ENCODE measurements at places on chromosomes 2 and 18.

DNA sequence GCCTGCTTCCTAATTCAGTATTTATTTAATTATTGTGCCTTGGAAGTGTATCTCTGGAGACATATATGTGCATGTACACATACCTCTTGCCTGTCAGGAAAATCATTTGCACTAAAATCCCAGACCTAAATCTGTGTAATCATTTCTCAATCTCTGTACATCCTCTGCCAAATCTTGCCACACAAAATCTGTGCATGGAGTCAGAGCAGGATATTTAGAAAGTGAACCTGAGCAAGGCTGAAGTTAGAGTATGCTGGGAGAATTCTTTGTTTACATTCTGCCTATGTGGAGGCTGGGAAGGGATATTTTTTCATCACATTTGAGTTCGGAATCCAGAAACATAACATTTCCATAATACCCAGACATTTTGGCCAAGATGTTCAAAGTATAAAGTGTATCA is 9.3 kb downstream of the XRCC5 start:
- DNase-seq, result no peak

- DNase-seq, result no peak
Observed at GRCh38 chr2:3406501-3406900, 27.0 kb downstream of the TRAPPC12 start.

DNA sequence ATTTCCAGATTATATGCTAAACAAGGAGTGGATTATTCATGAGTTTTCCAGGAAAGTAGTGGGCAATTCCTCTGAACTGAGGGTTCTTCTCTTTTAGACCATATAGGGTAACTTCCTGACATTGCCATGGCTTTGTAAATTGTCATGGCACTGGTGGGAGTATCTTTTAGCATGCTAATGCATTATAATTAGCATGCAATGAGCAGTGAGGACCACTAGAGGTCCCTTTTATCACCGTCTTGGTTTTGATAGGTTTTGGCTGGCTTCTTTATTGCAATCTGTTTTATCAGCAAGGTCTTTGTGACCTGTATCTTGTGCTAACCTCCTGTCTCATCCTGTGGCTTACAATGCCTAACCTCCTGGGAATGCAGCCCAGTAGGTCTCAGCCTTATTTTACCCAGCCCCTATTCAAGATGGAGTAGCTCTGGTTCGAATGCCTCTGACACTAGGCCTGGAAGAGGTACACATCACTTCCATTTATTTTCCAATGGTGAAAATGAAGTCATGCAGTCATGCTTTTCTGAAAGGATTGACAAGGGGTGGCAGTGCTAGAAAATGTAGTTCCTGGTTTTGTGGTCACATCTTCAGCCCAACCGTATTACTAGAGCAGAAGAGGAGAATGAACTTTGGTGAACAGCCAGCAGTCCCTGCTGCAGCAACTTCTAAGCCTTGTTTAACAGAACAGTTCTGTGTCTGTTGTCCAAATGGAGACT is 26.6 kb upstream of the ITGA4 start:
- no peak for DNase-seq

GRCh38 chr2:173323371-173323770 is 31.3 kb upstream of the CDCA7 start:
- no peak for DNase-seq

- peak; percentile 17 for DNase-seq
Observed at GRCh38 chr2:200466425-200467418, 43.1 kb downstream of the KCTD18 start.

GRCh38 chr2:211371465-211371864 is 815.1 kb downstream of the CPS1 start:
- no peak for DNase-seq

DNA sequence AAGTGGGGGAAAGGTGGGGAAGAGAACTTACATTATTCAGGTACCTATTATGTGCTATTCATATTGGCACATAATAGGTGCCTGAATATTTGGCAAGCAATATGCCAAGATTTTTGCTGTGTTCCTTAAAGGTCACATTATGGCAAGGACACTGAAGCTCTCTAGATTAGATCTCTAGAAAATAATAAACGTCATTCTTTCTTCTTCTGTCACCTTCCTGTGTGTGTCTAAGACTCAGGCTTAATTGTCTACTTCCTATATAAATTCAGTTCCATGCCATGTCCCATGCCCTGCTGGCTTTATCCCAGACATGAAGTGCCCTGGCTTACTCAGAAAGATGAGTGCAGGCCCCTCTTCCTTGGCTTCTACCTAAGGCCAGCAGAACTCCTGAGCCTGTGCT is 191.1 kb upstream of the CTAGE1 start:
- DNase-seq, result no peak

DNA sequence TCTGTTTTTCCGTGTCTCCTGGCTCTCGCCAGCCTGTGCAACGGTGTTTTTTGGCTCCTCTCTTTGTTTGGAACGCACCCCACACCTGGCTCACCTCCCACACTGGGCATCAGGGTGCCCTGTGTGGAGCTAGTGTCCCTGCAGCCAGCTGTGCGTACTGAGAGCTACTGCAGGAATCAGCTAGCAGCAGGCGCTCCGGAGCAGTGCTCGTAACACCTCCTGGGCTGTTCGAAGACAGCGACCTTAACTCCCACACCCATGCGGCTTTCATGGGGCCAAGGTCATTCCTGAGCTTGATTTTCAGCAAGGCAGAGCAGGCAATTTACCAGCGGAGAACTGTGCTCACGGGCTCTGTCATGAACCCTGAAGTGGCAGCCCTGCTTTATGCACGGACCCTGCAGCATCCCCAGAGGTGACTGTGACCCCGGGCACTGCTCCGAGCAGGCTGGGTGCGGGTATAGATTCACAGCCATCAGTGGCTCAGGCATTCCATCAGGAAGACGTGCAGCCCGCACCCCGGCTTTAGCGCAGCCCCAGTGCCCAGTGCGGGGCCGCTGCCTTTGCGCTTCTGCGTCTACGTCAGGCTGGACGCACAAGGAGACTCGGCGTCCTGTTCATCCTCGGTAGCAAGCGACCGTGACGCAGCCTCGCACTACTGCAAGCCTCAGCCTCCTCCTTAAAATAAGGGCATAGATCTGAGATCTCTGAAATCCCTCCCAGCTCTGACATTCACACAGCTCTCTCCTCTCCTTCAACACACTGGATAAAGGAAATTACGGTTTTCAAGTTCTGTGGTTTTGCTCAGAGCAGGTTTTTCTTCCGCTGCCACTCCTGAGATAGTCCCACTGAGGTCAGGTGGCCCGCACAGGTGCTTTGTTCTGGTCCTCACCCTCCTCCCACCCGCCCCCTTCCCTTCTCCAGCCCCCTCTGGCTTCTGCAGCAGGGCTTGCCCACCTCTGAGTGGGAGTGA is 58.2 kb downstream of the ADI1 start:
- DNase-seq, result no peak

DNA sequence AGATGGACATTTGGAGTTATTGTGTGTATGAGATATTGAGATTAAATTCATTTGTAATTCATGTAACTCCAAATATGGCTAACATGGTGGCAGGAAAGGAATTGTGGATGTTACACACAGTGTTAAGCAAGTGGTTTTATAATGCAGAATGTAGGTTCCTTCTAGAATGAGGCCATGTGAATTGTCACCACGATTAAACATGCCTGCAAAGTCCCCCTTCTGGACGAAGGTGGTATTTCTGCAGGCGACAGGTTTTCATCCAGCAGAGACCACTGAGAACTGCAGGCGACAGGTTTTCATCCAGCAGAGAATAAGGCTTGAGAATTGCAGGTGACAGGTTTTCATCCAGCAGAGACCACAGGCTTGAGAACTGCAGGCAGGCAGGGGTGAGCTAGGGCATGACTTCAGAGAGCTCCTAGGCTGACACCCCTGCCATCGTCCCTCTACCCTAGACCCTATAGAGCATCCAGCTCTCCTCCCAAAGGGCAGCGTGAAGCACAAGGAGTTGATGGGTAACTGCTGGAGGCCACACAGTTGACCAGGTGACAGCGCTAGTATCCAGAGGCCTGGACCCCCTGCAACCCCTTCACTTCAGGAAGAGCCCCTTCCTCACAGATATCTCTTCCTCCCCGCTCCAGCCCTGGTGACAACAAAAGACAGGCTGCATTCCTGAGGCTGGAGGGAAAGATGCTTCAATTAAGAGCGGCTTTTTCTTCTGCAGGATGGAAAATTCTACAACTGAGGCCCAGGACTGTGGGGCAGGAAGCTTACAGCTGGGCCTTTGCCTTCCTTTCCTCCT is 175.8 kb downstream of the LOXHD1 start:
- no peak for DNase-seq

DNA sequence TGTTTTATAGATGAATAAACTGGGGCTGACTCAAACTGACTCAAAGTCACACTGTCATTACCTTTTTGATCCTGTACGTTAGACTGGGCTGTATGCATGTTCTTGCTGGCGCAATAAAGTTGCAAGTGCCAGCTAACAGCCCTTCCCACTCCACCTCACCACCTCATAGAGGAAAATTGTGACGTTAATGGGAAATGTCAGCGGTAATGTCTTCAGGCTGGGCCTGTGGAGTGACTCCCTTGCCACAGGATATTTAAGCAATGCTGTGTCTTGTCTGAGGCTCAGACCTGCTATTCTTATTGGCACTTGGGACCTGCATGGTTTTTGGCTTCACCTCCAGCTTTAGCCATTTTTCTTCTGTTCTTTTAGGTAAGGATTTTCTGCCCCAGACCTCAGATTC is 25.2 kb upstream of the CASP10 start:
- DNase-seq, result no peak

DNA sequence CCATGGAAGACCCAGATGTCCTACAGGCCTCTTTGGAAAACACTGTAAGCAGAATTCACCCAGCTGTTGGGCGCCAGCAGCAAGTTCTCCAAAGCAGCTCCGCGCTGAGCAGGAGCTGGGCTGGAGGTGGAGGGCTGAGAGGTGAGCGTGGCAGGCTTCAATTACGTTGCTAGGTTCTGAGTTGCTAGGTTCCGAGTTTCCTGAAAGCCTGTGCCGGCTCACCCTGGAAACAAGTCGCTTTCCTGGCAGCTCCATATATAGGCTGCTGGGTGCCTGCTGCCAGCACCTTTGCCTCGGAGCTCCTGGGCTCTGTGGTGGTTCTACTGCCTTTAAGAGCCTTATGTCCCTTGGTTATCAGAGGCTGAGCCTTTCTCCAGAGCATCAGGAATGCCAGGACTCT is 14.4 kb upstream of the EGR4 start:
- no peak for DNase-seq

- peak; percentile 41 for DNase-seq
Observed at GRCh38 chr2:157898591-157898996, 22.5 kb upstream of the ACVR1 start.

GRCh38 chr2:120452131-120452530 is 106.2 kb downstream of the INHBB start:
- no peak for DNase-seq

GRCh38 chr2:208040199-208041171 is 15.2 kb upstream of the PLEKHM3 start:
- no peak for DNase-seq

- no peak for DNase-seq
Observed at GRCh38 chr18:35611518-35611917, 30.0 kb downstream of the GALNT1 start.

DNA sequence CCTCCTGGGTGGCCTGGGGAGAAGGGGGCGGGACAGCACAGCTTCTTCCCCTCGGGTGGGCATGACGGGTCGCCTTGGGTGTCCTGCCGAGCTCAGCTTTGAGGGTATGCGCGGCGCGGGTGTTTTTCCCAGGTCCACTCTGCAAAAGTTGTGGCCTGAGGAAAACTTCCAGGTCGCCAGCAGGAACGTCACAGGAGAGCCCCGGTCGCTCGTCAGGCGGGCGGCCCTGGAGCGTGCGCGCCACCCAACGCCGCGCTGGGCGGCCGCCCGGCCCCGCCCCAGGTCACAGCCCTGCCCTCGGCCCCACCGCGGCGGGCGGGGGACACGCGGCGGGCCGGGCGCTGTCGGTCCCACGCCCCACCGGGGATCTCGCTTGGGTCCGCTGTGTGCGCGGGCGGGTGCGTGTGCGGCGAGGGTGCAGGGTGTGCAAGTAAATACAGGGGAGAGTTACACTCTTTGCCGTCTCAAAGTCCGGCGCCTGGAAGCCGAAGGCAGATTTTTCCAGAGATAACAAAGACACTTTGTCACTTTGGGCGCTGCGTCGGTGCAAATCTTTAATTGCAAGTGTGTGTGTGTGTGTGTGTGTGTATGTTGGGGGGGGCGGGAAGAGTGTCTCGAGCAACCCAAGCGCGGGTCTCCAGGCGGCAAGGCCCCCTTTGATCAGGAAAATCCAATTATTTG is 616 bp upstream of the SP5 start:
- DNase-seq, result no peak

Measured in stimulated activated CD4-positive, alpha-beta T cell treated with anti-CD3 and anti-CD28 coated beads, Interleukin-1b, Interleukin-23, amount 100 ng/mL, for 1 hour (primary cell).